Cortex of kidney (tissue), 1 donor: ENCODE measurements at places on chromosomes 1 and 21.

- DNase-seq: no peak
Observed at GRCh38 chr1:53285969-53286760, 41.7 kb downstream of the LRP8 start.

DNA sequence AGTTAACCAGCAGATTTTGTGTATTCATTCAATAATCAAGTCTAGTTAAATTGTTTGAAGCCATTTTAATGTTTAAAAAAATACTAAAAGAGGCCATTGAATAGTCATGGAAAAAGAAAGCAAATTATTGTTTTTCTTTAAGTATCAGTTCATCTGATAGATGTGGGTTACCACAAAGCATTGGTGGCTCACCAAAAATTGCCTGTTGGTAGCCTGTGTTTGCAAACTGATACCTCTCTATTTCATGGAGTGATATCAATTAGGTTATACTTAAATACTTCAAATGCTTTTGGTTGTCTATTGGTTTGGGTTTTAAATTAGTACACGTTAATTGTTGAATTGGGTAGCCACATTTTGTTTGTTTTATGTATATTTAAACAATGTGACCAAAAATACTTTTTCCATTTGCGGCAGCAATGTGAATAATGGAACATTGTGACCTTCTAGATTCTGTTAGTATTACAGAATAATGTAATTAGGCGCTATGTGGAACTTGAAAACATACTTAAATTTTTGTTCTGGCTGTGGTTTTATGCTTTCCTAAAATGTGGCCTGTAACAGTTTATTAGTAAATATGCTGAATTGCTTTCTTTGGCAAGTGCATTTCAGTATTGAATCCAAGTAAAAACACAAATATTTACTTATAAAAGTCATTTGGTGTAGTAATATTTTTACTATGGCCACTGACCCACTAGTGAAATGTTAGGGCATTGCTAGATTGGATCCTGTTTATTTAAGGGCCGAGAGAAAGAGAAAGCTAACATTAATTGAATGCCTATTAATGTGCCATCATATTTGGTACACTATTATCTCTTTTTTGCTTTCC lies 37.1 kb upstream of the NBL1 start:
- DNase-seq: no peak

DNA sequence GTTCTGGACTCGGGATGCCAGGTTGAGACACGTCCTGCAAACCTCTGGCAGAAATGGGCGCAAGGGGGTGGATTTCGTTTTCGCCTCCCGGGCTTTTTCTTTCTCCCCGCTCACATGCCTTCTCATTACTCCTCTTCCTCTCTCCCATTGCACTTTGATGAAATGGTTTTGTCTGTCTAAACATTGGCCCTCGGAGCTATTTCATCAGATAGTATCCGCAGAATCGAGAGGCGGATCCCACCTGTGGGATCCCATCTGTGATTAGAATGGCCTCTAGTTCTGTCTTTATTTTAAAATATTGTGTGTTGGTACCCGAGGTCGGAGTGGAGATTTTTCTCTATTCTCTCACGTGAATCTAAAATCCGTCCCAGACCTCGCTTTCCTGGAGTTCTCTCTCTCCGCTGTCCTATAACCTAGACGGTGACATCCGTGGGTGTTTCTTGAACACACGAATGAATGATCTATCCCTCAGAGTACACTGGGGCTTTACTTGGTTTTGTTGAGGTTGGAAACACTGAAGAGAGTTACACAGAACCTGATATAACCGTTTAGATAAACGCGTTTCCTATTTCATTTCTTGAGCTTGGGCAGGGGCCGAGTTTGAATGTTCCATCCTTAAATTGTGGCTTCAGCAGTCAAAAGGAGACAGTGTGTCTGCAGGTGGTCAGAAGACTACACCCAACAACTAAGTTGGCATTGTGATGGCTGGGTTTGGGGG lies 2.0 kb downstream of the EDARADD start:
- no peak for DNase-seq

GRCh38 chr1:12528021-12528852 lies 89.8 kb downstream of the DHRS3 start:
- no peak for DNase-seq
